ENCODE measurements at places on chromosomes 4 and X. TPM values are rescaled to one million over a fixed set of nuclear protein-coding genes. Genes with fewer than 3 reads are reported as not detected.

- H3K27me3 ChIP-seq, result no peaks in the 10 kb centered on the region
- H3K4me3 ChIP-seq, result no peak overlapping the region
- no peaks in the 10 kb centered on the region for H3K36me3 ChIP-seq
- H3K4me1 ChIP-seq, result no peaks in the 10 kb centered on the region
Measured at GRCh38 chrX:135213200-135213844, 38.5 kb upstream of the ETDA start.

GRCh38 chr4:146368209-146368608, 153.5 kb downstream of the SLC10A7 start:
- H3K36me3 ChIP-seq, result no peaks in the 10 kb centered on the region
- no peaks in the 10 kb centered on the region for H3K4me1 ChIP-seq
- DNase-seq, result no peak
- H3K27ac ChIP-seq, result no peak overlapping the region
- no peak overlapping the region for H3K4me3 ChIP-seq
- H3K27me3 ChIP-seq, result no peaks in the 10 kb centered on the region

GRCh38 chrX:115690511-115691216, 129.7 kb downstream of the PLS3 start:
- H3K36me3 ChIP-seq, result no peaks in the 10 kb centered on the region
- no peaks in the 10 kb centered on the region for H3K27me3 ChIP-seq
- peak overlapping the region; percentile 41 for H3K4me3 ChIP-seq

Gene FOXR2
- total RNA-seq, result not detected

Gene IGFBP7
- 6,655 TPM for total RNA-seq

Gene AWAT2
- not detected for total RNA-seq

DNA sequence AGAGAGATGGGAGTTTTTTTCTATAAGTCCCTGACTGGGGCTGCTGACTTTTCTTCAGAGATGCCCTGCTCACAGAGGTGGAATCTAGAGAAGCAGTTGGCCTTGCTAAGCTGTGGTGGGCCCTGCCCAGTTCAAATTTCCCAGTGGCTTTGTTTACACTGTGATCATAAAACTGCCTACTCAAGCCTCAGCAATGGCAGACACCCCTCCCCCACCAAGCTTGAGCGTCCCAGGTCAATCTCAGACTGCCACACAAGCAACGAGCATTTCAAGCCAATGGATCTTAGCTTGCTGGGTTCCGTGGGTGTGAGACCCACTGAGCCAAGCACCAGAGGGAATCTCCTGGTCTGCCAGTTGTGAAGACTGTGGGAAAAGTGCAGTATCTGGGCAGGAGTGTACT, 199.8 kb upstream of the WDFY3 start:
- no peak overlapping the region for H3K4me3 ChIP-seq
- no peak for DNase-seq
- no peak overlapping the region for H3K27ac ChIP-seq
- no peaks in the 10 kb centered on the region for H3K36me3 ChIP-seq
- no peaks in the 10 kb centered on the region for H3K27me3 ChIP-seq

DNA sequence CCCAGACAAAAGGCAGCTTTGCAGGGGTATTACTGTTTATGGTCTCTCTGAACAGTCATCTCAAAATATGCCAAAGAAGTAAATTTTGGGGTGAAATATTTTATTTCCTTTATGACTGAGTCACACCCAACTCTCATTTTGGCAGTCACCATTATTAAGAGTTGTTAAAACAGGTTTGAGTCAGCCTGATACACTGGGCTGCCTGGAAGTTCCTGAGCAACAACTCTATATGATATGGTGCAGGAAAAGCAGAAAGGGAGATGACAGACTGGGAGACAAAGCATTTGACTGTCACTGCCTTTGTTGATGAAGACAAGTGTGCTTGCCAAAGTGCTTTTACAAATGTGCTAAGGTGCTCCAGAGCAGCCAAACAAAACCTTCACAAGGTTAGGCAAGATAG, 1263.5 kb downstream of the PCDH7 start:
- H3K36me3 ChIP-seq, result no peaks in the 10 kb centered on the region
- no peaks in the 10 kb centered on the region for H3K27me3 ChIP-seq
- DNase-seq, result no peak
- H3K4me1 ChIP-seq, result no peaks in the 10 kb centered on the region
- H3K27ac ChIP-seq, result no peak overlapping the region

- H3K36me3 ChIP-seq, result peaks cover 1% of the 10 kb centered on the region
- H3K4me1 ChIP-seq, result peaks cover 19% of the 10 kb centered on the region
- no peak overlapping the region for H3K27ac ChIP-seq
- H3K4me3 ChIP-seq, result no peak overlapping the region
- DNase-seq, result no peak
- H3K27me3 ChIP-seq, result no peaks in the 10 kb centered on the region
Measured at GRCh38 chr4:3371033-3372001, 70.5 kb upstream of the HGFAC start.

DNA sequence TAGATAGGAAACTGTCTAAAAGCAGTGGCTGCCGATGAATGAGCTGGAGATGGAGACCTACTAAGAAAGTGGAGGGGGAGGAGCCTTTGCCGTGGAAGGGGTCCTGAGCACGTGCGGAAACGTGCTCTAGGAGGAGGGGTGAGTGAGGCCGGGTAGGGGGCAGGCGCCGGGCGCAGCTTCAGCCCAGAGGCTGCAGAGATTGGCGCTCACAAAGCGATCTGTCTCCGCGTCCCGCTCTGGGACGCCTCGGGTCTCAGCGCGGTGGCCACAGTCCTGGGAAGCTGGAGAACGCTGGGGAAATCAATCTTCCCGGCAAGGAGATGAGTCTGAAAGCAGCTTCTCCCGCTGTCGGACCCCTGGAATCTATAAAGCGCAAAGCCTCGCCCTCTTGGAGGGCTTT, 444 bp upstream of the ARHGAP6 start:
- no peaks in the 10 kb centered on the region for H3K27me3 ChIP-seq
- DNase-seq, result no peak
- peak overlapping the region; percentile 43 for H3K4me3 ChIP-seq
- H3K27ac ChIP-seq, result peak overlapping the region; percentile 78

Gene SYTL4
- 2.1 TPM for total RNA-seq

- no peak for DNase-seq
- no peaks in the 10 kb centered on the region for H3K4me1 ChIP-seq
- no peaks in the 10 kb centered on the region for H3K36me3 ChIP-seq
- no peak overlapping the region for H3K27ac ChIP-seq
- H3K4me3 ChIP-seq, result no peak overlapping the region
Measured at GRCh38 chr4:25609976-25610375, 45.7 kb upstream of the SLC34A2 start.

DNA sequence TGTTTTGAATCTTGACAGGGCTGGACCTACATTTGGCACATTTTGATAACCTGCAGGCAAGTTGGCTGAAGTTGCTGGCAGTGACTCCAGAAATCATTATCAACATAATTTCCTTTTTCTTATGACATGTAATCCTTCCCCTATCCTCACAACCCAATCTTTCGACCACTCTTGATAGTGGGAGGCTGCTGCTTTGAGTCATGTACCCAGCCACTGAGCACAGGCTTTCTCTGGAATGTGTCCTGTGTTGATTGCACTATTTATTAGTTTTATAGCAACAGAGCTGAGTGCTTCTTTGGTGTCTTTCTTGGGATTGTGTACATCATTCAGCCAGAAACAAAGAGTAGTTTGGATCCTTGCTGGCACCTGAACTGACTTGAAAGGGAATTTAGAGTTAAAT, 183.1 kb upstream of the LEF1 start:
- no peak overlapping the region for H3K27ac ChIP-seq
- H3K4me3 ChIP-seq, result no peak overlapping the region
- H3K36me3 ChIP-seq, result no peaks in the 10 kb centered on the region

Gene MAGEA10
- not detected for total RNA-seq

- no peaks in the 10 kb centered on the region for H3K27me3 ChIP-seq
- H3K27ac ChIP-seq, result no peak overlapping the region
- DNase-seq, result no peak
- H3K4me3 ChIP-seq, result no peak overlapping the region
- H3K4me1 ChIP-seq, result no peaks in the 10 kb centered on the region
Measured at GRCh38 chr4:143961075-143961474, 55.7 kb upstream of the GYPE start.

Gene RPA4
- 0.43 TPM for total RNA-seq

Gene STPG2
- total RNA-seq, result not detected

GRCh38 chr4:53559021-53559620, 32.2 kb downstream of the LNX1 start:
- H3K4me1 ChIP-seq, result no peaks in the 10 kb centered on the region
- no peak overlapping the region for H3K4me3 ChIP-seq
- H3K27me3 ChIP-seq, result no peaks in the 10 kb centered on the region
